Central memory CD8-positive, alpha-beta T cell (primary cell): ENCODE measurements at places on chromosomes 7 and 10.

DNA sequence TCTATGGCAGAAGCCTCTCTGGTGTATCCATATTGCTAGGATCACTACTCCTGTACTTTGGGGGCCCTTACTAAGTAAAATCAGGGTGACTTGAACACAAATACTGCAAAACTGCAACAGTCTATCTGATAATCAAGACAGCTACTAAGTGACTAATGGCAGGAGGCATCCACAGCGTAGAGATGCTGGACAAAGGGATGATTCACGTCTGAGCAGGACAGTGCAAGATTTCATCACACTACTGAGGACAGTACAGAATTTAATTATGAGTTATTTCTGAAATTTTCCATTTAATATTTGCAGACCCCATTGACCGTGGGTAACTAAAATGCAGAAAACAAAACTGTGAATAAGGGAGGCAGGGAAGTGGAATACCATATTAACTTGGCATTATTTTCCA, 10.4 kb downstream of the CUL2 start:
- DNase-seq, result no peak

DNA sequence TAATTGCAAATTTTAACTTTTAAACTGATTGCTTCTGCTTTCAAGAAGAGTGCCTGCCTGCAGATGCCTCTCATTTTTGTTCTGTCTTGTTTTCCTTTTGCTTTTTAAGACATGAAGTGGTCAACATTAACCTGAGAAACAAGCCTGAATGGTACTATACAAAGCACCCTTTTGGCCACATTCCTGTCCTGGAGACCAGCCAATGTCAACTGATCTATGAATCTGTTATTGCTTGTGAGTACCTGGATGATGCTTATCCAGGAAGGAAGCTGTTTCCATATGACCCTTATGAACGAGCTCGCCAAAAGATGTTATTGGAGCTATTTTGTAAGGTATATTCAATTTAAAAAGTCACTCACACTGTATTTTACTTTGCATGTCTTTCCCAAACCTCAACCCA, 8.8 kb downstream of the GSTO2 start:
- DNase-seq, result no peak

GRCh38 chr7:19026888-19027287, 90.5 kb downstream of the TWIST1 start:
- no peak for DNase-seq

DNA sequence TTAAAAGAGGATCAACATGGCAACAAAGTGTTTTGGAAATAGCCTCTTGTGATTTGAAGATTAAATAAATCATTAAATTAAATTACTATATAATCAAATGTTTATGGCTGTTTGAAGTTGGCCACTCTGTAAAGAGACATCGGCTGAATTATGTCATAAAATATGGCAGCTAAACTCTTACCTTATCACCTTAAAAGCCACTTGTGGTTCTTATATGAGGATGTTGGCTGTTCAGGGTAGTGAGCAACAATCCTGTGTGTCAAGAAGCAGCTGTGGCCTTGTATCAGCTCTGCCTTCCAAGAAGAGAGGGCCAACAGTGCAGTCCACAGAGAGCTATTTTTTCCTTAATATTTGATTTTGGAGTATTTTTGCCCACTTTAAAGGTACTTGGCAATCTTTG, 113.4 kb upstream of the CDK6 start:
- no peak for DNase-seq
